ENCODE measurements at places on chromosomes 1 and 21. TPM values are rescaled to one million over a fixed set of nuclear protein-coding genes. Genes with fewer than 3 reads are reported as not detected.

The OPRD1 gene
- total RNA-seq: 0.34 TPM

The A3GALT2 gene
- total RNA-seq: not detected

The HTR1D gene
- 0.28 TPM for total RNA-seq

The IFI44L gene
- 1.2 TPM for total RNA-seq

The PLA2G2F gene
- 0.23 TPM for total RNA-seq

The CNKSR1 gene
- 32.4 TPM for total RNA-seq

The VCAM1 gene
- 9.3 TPM for total RNA-seq

The LHX4 gene
- total RNA-seq: not detected

DNA sequence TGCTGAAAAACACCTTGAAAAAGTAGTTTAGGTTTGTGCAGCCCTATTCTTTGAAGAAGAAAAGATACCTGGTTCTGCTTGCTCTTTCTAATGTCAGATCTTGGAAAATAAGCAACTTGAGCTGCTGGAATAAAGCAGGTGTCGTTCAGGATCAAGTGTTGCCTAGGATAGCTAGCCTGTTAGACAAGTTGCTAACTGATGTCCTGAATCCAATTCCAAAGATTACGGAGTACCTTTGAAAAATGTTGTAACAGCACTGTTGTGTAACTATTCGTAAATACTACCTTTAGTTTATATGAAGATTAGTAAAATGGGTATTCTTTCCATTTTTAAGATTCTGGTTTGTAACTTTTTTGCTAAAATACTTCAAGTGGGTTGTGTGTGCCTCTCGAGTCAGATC lies 151.5 kb downstream of the CLEC20A start:
- no peak for DNase-seq

- no peak for DNase-seq
Measured at GRCh38 chr1:92709738-92710137, 75.2 kb downstream of the EVI5 start.

DNA sequence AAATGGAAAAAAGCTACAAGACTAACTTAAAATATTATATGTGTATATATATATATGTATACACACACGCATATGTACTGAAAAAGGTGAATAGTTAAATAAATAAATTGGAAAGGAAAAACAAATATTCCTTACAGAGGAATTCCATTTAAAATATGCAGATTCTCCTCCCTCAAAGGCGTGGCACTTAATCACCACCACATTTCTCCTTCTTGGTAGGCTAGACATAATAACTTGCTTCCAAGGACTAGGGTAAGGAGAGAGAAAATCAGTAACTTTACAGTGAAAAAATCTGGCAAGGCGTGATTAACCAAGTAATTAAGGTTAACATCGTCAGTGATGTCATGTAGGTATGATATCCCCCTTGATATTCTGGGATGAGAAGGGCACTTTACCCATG lies 84.0 kb upstream of the USP25 start:
- DNase-seq: no peak

DNA sequence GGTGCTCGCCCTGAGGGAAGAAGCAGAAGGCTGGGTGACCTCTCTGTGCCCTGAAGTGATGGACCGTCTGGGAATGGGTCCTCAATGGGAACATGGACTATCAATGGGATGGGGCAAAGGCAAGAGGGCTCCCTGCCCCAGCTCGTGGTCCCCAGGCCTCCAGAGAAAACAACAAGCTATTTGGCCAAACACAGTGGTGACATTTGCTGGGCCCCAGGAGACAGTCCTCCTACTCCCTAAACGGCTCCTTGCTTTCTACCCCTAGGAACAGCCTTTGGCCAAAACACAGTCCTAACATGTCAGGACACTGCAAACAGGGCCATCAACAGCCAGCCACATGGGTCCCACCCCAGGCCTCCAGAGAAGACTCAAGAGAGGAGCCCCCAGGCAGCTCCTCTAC lies 102.8 kb downstream of the RAVER2 start:
- no peak for DNase-seq

GRCh38 chr1:29202053-29202452 lies 20.4 kb upstream of the SRSF4 start:
- no peak for DNase-seq

- DNase-seq: no peak
Measured at GRCh38 chr1:245807954-245808719, 653.4 kb downstream of the KIF26B start.

GRCh38 chr21:44875316-44875700 lies 1.8 kb upstream of the PTTG1IP start:
- peak; percentile 40 for DNase-seq

- no peak for DNase-seq
Measured at GRCh38 chr1:240613356-240614142, 1.6 kb upstream of the GREM2 start.

- no peak for DNase-seq
Measured at GRCh38 chr1:30612536-30613065, 110.8 kb downstream of the MATN1 start.

GRCh38 chr1:53544728-53545515 lies 85.7 kb downstream of the DMRTB1 start:
- DNase-seq: no peak
